ENCODE measurements at places on chromosomes 5 and 9.

DNA sequence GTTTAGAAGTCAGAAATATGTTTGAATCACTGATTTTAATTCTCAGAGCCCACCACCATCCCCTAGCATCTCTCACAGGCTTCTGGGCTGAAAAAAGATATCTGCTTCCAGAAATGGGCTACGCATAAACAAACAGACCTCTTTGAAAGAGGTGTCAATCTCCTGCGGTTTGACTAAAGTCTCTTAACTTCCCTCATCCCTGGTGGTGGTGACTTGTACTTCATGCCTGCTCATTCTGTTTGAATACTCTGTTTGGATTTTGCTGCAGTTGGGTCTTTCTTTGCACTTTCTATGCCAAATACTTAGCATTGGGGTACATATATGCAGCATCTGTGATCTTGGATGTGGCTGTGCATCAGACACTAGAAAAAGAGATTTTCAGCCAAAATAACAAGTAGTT lies 157.2 kb upstream of the ATP10B start:
- H3K4me1 ChIP-seq = no peaks in the 10 kb centered on the region
- no peaks in the 10 kb centered on the region for H3K27me3 ChIP-seq
- no peak overlapping the region for H3K27ac ChIP-seq
- no peak overlapping the region for H3K4me3 ChIP-seq
- DNase-seq = no peak

GRCh38 chr5:175275097-175275496 lies 168.9 kb downstream of the DRD1 start:
- no peak overlapping the region for H3K27ac ChIP-seq
- H3K4me1 ChIP-seq = no peaks in the 10 kb centered on the region
- H3K27me3 ChIP-seq = no peaks in the 10 kb centered on the region
- DNase-seq = no peak
- H3K36me3 ChIP-seq = no peaks in the 10 kb centered on the region

- H3K27me3 ChIP-seq = no peaks in the 10 kb centered on the region
- H3K27ac ChIP-seq = no peak overlapping the region
- H3K4me3 ChIP-seq = no peak overlapping the region
- no peaks in the 10 kb centered on the region for H3K36me3 ChIP-seq
- no peaks in the 10 kb centered on the region for H3K4me1 ChIP-seq
Measured at GRCh38 chr9:20112205-20112783, 323.5 kb upstream of the SLC24A2 start.

DNA sequence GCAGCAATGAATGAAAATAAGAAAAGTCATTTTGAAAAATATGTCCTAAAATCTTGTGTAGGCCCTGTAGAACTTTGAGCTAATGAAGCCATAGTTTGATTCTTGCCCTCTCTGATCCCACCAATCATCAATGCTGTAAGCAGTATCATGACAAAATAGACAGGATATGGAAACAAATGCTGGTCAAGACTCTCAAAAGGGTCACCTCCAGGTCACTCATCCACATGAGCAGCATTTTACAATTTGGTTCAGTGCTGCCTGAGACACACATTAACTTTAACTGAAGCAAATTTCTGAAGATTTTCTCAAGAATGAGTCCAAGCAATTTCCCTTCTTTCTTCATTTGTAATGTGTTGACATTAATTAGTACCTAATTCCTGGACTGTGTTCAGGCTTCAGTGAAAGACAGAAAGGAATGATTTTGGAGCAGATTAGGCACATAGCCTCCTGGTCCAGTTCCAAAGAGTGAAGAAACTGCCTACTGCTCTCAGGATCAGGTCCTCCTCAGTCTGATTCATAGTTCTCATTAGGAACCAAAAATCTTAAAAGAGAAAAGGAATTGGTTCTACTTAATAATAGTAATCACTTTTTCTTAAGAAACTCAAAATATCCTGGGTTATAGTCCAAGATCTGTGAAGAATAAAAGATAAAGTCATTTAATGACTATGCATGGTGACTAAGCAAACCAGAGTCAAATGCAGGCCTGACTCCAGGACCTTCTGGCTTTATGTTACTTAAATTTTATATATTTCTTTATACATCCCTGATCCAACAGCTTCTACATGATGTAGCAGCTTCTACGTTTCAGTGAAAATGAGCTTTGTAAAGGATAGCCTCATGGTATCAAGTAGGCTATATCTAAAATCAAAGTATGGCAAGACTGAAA lies 192.1 kb upstream of the RGMB start:
- H3K36me3 ChIP-seq = no peaks in the 10 kb centered on the region
- no peak for DNase-seq
- H3K4me1 ChIP-seq = no peaks in the 10 kb centered on the region
- no peak overlapping the region for H3K4me3 ChIP-seq
- no peak overlapping the region for H3K27ac ChIP-seq

- peak overlapping the region; percentile 68 for H3K27ac ChIP-seq
- no peaks in the 10 kb centered on the region for H3K27me3 ChIP-seq
- H3K4me3 ChIP-seq = no peak overlapping the region
Measured at GRCh38 chr5:138963763-138964371, 88.7 kb upstream of the LRRTM2 start.

DNA sequence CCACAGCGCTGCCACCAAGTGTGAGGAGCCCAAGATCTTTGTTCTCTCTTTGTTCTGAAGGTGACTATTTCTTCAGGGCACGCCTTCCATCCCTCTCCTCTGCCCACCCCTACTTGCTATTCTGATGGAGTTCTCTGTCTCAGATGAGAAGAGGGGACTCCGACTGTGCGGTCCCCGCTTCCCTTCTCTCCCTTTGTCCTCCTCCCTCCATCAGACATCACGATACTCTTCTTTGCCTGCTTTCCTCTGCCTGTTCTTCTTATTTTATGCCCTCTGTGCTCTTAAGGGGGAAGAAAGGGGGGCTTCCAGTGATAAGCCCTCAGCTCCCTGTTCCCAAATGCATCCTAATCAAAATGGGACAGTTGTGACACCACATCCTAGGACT lies 307.8 kb downstream of the RAB3C start:
- no peak overlapping the region for H3K27ac ChIP-seq
- DNase-seq = no peak
- H3K4me3 ChIP-seq = no peak overlapping the region
- H3K27me3 ChIP-seq = no peaks in the 10 kb centered on the region
- no peaks in the 10 kb centered on the region for H3K36me3 ChIP-seq

DNA sequence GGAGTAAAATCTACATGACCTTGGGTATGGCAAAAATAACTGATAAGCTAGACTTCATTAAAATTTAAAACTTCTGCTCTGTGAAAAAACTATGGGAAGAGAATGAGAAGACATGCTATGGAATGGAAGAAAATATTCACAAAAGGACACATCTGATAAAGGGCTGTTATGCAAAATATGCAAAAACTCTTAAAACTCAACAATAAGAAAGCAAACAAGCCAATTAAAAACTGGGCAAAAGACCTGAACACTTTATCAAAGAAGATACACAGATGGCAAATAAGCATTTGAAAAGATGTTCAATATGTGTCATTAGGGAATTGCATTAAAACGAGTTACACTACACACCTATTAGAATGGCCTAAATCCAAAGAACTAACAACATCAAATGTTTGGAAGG lies 439.5 kb downstream of the EFNA5 start:
- no peak overlapping the region for H3K27ac ChIP-seq
- H3K4me1 ChIP-seq = peaks cover 4% of the 10 kb centered on the region
- no peaks in the 10 kb centered on the region for H3K27me3 ChIP-seq
- DNase-seq = no peak
- H3K4me3 ChIP-seq = no peak overlapping the region
